ENCODE measurements at places on chromosomes 11 and 22.

- DNase-seq, result no peak
These were observed 68.5 kb downstream of the C2CD3 start for GRCh38 chr11:74102321-74102720.

- DNase-seq, result no peak
These were observed 157.3 kb downstream of the SWAP70 start for GRCh38 chr11:9821008-9821752.

- DNase-seq, result no peak
These were observed 12.3 kb upstream of the SH3BP1 start for GRCh38 chr22:37627121-37627520.

- peak; percentile 75 for DNase-seq
These were observed 451.3 kb downstream of the TBC1D22A start for GRCh38 chr22:47213571-47214230.

DNA sequence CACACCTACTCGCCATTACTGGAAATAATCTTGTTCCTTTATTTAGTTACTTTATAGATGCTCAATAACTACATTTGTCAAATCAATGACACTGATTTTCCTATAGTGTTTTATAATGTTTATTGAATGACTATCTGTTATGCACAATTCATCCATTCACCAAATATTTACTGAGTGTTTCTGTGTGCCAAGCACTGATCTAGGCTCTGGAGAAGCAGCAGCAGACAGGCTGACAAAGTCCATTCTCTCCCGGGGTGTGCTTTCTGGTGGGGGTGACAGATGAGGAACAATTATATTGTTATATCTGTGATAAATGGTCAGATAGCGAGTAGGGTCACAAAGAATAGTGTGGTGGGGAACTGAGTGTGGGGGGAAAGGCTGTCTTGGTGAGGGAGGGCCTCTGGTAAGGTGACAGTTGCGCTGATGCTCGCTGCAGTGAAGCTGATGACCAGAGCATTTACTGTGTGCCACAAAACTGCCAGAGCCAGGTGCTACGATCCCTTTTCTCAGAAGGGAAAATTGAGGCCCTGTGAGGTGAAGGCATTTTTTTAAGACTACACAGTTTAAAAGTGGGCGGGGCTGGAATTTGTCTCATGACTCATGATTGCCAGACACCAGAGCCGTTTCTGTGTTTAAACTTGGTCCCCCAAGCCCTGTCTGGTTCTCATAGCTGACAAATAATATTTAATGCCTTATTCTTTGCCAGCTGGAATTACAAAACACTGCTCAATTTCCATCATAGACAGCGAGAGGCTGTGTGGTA lies 10.2 kb downstream of the PACS1 start:
- DNase-seq, result peak; percentile 26

- DNase-seq, result no peak
These were observed 909.7 kb upstream of the TENM4 start for GRCh38 chr11:80350541-80350940.

DNA sequence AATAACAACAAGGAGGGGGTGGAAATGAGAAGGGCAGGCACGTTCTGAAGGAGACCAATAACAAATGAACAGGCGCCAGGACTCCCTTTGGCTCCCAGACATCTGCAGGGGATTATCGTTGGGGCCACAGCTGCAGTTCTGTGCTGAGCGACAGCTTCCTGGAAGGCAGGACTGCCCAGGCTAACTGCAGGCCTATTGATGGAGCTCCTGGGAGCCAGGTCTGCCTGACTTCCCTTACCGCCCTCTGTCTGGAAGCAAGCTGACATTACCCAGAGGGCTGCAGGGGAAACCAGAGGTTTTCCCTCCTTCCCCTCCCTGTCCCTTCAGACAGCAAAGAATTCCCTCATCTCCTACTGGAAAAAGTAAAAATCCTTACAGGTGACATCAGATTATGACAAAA lies 5.0 kb downstream of the DRD2 start:
- DNase-seq, result no peak

DNA sequence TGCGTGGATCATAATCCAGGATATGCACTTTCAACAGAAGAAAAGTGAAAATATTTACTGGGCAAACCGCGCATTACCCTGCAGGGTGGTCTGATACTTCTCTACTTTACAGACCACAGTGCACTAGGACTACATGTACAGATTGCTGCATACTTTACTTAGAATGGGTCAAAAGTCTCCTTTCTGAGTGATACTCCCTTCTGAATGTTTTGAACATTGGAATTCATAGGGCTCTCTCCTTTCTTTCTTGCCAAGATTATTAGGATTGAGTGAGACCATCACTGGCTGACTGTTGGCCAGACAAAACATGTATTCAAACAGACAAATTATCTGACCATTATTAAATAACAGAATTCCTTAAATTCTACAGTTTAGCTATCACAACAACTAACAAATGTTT lies 6.6 kb upstream of the FIBIN start:
- no peak for DNase-seq

DNA sequence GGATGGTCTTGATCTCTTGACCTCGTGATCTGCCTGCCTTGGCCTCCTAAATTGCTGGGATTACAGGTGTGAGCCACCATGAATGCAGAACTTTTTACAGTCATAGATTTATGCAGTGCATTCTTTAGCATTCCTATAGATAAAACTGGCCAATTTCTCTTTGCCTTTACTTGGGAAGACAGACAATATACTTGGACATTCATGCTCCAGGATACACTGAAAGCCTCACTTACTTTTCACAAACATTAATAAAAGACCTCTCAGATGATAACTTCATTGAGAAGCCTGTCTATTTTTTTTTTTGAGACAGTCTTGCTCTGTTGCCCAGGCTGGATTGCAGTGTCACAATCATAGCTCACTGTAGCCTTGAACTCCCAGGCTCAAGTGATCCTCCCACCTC lies 12.3 kb upstream of the CLTCL1 start:
- no peak for DNase-seq

DNA sequence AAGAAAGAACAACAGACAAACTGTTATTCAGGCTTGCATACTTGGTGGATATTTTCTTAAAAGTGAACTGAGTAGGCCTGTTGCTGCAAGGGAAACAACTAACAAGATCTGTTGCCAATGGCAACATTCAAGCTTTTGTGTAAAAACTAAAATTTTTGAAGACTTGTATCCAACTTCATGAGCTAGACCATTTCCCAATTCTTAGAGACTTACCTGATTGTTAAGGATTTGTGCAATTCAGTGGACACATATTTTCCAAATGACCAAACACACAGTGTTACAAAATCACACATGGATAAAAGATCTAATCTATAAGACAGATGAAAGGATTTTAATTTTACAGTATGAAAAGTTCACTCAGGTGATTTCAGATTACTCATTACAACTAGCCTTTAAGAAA lies 564.1 kb downstream of the CNTN5 start:
- DNase-seq, result no peak

GRCh38 chr11:17257196-17257595 lies 19.3 kb upstream of the NUCB2 start:
- DNase-seq, result no peak

GRCh38 chr22:38866024-38866398 lies 6.0 kb downstream of the CBX6 start:
- DNase-seq, result no peak

DNA sequence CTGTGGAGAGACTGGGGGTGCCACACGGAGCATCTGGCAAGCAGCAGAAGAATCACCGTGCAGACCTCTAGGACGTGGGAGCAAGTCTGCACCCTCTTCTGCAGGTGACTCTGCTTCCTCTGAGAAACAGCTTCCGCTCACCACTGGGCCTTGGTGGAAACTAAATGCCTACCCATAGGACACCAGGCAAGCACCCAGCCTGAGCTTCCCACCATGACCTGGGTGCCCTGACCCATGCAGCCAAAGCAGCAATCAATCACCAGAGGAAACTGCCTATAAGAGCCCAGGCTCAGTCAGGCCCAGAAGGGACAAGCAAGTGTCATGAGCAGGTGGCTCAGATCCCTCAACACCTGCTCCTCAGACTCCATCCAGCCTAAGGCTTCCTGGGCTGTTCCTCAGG lies 63.4 kb downstream of the IGLL5 start:
- DNase-seq, result peak; percentile 42

- no peak for DNase-seq
These were observed at the start of gene FREY1 for GRCh38 chr11:45906965-45907611. Gene FREY1, minus strand, starts transcription at chr11:45907271. Its CDS starts 26 bp downstream, at chr11:45907245.

DNA sequence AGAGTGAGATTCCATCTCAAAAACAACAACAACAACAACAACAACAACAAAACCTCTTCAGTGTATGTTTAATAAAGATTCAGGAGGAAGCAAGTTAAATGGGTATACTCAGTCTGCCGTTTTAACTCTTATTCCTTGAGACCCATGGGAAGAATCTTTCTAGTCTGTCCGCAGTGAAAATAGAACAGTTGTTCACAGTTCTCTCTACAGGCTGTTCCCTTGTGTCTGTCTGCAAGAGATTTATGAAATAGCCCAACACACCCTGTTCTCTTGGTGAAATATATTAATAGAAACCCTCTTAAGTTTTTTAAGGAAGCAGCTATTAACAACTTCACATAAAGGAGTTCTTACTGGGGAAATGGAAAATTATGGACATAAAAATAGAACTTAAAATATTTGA lies 682.2 kb upstream of the RAG2 start:
- DNase-seq, result no peak

DNA sequence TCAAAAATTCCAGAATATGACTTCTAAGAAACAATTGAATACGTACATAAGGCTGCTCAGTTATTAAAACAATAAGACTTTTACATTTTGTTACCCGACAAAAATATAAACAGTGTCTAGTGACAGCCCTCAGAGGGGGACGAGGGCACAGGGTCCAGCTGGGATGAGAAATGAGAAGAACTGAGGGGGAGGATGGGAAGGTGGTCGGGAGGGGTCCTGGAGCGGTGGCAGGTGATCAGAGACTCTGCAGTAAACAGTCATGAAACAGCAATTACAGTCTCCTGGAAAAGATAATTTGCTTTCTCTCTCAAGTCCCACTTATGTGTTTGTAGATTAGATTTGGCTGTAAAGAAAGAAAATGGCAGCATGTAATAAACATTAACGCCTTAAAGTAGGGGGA lies 56.0 kb downstream of the PACSIN2 start:
- no peak for DNase-seq

DNA sequence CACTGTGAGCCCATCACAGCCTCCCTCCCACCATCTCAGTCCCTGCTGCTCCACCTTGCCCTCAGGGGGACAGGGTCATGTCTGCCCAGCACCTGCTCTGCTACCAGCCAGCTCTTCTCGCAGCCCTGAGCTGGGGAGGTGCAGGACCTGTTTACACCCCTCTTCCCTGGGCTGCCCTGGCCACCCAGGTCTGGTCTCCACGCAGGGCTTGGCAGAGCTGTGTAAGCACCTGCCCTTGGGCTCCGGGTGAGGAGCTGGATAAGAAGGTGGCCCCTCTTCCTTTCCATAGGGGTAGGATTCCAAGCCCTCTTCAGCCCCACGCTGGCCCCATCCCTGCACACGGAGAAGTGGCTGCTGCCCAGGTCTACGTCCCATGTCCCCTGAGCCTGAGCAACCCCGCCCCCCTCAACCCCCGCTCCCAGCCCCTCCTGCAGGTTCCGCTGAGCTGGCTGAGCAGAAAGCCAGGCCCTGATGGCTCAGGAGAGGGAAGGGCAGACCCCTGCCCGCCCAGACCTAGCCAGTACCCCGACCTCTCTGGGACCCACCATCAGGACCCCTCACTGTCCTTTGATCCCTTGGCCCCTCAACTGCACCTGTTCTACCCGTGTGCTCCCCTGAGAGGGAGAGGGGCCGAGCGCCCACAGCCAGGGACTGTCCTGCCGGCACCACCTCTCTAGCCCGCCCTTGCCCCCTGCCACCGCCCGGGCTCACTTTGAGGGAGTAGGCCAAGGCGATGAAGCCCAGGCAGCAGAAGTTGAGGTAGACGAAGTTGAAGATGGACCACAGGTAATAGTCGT lies 3.2 kb downstream of the IFITM10 start:
- no peak for DNase-seq

- DNase-seq, result no peak
These were observed 29.6 kb downstream of the ASCL2 start for GRCh38 chr11:2240834-2241233.

DNA sequence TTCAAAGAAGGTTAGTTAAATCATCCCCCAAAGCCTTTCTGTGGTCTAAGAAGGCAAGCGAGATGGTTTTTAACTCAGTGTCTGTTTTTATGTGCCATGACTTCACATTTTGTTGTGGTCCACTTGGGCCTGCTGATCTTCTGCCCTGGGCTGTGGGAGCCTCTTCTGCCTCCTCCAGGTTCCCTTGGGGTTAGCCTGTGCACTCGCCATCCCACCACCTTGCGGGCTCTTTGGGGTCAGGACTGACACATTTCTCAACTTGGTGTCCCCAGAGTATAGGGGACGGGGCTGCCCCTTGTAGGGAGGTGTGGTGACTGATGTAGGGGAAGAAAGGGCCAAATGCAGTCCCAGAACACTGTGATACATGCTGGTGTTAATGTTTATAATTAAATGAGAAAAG lies 207.0 kb downstream of the TBC1D22A start:
- no peak for DNase-seq

DNA sequence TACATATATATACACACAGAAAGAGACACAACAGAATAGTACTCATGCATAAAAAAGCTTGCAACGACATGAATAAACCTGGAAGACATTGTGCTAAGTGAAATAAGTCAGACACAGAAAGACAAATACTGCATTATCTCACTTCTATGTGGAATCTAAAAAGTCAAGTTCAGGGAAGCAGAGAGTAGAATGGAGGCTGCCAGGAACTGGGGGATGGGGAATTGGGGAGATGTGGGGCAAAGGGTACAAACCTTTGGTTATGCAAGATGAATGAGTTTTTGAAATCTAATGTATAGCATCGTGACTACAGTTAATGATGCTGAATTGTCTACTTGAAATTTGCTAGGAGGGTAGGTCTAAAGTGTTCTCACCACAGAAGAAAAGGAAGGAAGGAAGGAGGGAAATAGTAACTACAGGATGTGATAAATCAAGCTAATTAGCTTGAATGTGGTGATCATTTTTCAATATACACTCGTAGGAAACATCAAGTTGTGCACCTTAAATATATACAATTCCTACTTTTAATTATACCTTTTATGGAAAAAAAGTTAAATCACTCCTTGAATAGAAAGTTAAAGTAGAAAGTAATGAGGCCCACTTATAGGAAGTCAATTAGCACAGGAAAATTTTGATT lies 33.8 kb downstream of the MMP13 start:
- no peak for DNase-seq

GRCh38 chr11:287821-288477 lies 977 bp upstream of the PGGHG start:
- no peak for DNase-seq

DNA sequence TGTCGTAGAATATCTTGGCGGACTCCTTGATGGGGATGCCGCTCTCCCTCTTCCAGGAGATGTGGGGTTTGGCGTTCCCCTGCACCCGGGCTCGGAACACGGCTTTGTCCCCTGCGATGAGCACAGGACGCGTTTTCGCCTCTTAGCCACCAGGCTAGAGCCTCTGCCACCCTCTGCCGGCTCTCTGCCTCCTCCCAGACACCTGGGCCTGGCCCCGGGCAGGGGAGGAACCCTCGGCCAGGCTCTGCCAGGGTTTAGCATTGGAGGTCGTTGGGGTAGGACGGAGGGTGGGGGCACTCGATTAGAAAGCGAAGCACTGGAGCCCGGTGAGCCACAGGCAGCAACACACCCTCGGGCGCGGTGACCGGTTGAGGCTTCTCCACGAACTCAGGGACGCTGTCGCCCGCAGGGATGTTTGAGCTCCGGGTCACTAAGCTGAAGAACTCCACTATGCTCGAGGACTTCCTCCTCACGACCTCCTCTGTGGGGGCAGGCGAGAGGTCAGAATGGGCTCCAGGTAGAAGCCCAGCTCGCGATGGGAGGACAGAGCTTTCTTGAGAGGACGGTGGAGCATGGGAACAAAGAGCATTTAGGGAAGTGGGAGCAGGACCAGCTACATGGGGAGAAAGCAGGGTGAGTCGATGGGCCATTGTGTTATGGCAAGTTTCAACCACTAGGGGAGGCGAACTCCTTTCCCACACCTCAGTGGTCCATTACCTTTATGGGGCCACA lies 4.3 kb downstream of the IGSF22 start:
- DNase-seq, result peak; percentile 77

Measured in NAMALWA (cell line).